Stimulated activated CD8-positive, alpha-beta memory T cell treated with anti-CD3 and anti-CD28 coated beads, Interleukin-12 subunit alpha, Interleukin-12 subunit beta, amount 100 ng/mL, for 1 hour (primary cell): ENCODE measurements at places on chromosomes 1 and 21.

DNA sequence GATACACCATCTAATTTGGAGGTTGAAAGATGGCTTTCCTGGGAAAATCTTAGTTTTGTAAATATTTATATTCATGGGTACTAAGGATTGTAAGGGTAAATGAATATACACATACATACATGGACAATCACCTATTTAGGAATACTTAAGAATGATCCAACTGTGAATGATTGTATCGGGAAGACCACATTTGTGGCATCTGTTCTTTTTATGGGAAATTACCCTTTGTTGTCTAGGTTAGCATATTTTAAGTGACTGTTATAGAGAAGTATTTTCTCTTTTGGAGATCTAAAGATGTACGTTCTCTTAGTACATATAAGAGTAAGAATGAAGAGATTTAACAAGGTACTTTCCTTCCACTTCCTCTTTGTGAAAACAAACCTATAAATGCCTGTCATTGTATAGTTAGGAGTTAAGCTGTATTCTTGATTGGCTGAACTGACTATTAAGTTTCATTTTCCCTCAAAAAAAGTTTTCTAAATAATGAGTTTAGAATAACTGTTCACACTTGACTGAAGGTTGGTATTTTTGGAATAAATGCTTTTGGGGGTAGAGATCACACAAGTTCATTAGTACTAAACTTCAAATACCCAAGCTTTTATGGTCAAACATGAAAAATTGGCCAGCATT is 26.7 kb downstream of the SNX7 start:
- DNase-seq: no peak

GRCh38 chr1:20733360-20733975 is 965 bp upstream of the SH2D5 start:
- DNase-seq: no peak

DNA sequence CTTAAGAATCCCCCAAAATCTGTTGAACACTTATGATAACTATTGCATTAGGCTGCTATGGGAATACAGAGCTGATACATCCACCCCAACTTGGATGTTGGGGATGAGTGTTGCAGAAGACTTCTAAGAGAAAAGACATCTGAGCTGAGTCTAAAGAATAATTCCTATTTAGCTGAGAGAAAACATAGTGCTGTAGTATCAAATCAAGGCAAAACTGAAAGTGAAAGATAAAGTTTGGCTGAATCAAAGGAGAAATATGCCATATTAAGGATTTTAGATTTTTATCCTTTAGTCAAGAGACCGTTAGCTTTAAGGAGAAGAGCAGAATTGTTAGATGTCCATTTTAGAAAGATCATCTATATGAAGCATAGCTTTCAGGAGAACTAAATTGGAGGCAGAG is 726.9 kb upstream of the PTBP2 start:
- no peak for DNase-seq

GRCh38 chr1:161936786-161937185 is 86.9 kb downstream of the OLFML2B start:
- no peak for DNase-seq

GRCh38 chr21:42609811-42610210 is 43.6 kb upstream of the PDE9A start:
- no peak for DNase-seq

GRCh38 chr1:182806015-182806678 is 16.6 kb downstream of the NPL start:
- no peak for DNase-seq

DNA sequence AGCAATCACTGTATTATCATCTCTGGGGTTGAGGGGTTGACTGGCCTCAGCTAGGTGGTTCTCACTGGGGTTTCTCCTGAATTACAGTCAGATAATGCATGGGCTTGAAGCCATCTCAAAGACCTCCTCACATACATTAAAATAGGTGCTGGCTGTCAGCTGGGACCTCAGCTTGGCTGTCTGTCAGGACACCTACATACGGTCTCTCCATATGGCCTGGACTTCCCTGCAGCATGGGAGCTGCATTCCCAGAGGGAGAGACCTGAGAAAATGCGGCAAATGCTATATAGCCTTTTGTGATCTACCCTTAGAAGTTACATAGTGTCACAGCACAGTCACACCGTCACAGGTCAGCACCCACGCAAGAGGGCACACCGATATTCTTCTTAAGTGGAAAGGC is 93.6 kb downstream of the TSEN15 start:
- DNase-seq: no peak

DNA sequence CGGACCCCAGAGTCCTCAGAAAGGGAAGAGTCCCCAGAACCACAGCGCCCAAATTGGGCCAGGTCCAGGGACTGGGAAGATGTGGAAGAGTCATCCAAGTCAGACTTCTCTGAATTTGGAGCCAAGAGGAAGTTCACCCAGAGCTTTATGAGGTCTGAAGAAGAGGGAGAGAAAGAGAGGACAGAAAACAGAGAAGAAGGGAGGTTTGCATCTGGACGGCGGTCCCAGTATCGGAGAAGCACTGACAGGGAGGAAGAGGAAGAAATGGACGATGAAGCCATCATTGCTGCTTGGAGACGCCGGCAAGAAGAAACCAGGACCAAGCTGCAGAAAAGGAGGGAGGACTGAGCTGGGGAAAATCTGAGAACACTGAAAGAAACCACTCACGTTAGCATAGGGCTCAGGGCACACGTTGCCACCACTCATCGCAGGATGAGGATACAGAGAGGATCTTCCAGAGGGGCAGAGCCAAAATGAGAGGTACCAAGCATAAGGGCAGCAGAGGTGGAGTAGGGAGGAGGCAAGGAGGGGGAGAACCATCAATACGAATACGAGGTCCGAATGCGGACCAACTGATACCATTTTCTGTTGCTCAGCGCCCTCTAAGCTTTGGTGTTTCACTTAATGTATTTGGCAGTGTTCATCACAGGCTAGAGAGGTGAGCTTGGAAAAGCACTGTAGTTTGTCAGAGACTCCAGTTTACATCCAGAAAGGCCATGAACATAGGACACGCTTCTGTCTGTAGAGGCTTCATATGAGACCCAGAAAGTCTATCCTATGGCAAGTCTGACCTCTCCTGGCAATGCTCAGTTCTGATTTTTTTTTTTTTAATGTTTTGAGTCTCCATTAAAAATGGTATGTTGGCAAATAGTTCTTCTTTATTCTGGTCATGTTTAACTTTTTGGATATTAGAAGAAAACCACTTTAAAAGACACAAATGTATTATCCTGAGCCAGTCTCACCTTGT is 34.7 kb downstream of the STYXL2 start:
- no peak for DNase-seq

GRCh38 chr1:108663074-108663473 is 2.2 kb upstream of the HENMT1 start:
- no peak for DNase-seq

- DNase-seq: no peak
Measured at GRCh38 chr1:206067486-206068227, 14.7 kb downstream of the RHEX start.

GRCh38 chr1:17207046-17207445 is 2.1 kb downstream of the PADI1 start:
- no peak for DNase-seq

DNA sequence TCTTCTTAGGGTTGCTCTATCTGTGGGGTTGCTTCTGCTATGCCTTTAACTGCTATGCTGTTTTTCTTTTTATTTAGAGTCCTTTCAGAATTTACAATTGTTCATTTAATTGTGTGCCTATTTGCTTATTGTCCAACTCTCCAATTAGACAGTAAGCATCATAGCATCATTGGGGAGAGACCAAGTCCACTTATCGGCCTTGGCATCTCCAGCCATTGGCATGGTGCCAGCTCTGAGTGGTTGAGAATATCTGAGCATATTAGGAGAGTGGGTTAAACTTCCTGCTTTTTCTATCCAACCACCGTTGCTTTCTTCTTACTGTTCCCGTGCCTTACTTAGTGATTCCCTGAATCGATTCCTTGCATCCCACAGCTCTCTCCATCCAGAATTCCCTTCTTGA is 535.0 kb downstream of the AJAP1 start:
- DNase-seq: no peak

GRCh38 chr1:230938924-230939368 is 39.7 kb downstream of the TTC13 start:
- no peak for DNase-seq

DNA sequence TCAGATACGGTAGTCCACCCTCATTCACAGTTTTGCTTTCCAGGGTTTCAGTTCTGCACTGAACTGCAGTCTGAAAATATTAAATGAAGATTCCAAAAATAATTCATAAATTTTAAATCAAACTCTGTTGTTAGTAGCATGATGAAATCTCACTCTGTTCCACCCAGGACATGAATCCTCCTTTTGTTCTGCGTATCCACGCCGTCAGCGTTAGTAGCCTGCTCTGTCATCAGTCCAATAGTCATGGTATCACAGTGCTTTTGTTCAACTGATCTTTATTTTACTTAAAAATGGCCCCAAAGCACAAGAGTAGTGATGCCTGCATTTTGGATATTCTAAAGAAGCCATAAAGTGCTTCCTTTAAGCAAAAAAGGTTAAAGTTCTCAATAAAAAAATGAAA is 23.9 kb downstream of the CHD1L start:
- no peak for DNase-seq

DNA sequence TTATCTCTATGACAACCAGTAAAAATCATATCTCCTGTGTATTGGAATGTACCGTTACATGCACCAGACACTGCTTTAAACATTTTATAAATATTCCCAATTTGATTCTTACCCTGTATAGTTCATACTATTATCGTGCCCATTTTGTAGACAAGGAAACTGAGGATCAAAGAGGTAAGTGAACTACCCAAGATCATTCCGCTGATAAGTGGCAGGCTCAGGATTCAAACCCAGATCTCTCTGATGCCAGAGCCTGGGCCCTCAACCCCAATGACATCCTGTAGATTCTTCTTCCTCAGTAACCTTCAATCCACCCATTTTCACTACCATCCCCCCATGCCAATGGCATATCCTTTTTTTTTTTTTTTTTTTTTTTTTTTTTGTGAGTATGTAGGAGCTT is 12.3 kb downstream of the CFAP57 start:
- no peak for DNase-seq

- DNase-seq: no peak
Measured at GRCh38 chr1:240344918-240345317, 253.2 kb downstream of the FMN2 start.

DNA sequence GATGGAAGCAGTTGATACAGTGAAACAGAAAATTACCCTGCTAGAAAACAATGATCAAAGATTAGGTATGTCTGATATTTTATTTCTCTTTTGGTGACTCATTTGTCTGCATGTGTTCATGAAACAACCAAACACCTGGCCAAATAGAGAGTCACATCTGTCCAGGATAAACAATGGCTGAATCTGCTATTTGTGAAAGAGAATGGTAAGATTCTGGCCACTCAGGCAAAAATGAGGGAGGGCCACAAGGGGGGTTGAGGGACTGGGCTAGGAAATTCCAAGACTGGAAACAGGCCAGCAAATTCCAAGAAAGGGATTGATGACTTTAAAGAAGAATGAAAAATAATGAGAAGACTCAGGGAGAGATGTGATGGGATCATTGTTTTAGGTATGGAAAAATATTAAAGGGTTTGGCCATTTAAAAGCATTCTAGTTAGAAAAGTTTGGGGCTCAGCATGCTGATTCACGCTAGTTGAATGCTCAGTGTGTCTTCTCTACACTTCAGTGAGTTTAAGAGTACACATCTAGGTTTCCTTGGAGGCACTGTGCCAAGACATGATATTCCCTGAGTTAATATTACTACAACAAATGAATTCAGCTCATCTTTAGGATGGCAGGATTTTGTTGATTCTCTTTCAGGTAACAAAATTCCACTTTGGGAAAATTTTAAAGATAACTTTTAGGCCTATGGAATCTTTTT is 44.9 kb downstream of the TRAF5 start:
- DNase-seq: no peak

- DNase-seq: no peak
Measured at GRCh38 chr1:3345792-3346191, 108.7 kb upstream of the ARHGEF16 start.

- DNase-seq: no peak
Measured at GRCh38 chr1:213061263-213061662, 10.2 kb downstream of the RPS6KC1 start.

DNA sequence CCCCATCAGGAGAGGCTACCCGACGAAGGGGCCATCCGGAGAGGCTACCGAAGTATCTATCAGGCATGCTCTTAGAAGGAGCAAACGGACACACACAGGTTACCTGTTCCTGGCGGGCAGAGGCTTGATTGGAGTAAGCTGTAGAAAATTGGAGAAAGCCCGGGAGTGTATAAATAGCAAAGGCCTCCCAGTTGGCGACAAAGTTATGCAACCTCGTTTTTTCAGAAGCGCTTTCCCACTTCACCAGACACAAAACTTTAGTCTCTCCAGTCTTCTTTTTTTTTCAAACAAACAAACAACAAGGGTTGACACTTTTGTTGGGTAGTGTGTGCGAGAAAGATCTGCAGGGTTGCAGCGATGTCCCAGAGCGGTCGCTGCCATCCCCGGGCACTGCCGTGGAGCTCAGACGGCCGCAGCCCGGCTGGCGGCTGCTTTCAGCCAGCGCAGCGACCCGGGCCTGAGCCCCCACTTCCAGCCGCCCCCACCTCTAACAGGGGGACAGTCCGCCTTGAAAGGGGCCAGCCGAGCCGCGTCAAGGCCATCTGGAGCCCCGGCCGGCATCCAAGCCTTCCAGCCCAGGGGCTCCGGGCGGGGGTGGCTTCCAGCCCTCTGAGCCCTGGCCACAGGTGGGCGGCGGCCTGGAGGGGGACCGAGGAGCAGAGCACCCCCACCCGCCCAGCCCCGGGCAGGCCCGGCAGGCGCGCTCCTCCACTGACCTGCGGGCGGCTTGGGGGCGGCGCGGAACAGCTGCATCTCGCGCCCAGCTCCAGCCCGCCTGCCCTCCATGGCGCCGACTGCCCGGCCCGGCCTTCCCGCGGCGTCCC is 616 bp downstream of the MCOLN3 start:
- DNase-seq: no peak

DNA sequence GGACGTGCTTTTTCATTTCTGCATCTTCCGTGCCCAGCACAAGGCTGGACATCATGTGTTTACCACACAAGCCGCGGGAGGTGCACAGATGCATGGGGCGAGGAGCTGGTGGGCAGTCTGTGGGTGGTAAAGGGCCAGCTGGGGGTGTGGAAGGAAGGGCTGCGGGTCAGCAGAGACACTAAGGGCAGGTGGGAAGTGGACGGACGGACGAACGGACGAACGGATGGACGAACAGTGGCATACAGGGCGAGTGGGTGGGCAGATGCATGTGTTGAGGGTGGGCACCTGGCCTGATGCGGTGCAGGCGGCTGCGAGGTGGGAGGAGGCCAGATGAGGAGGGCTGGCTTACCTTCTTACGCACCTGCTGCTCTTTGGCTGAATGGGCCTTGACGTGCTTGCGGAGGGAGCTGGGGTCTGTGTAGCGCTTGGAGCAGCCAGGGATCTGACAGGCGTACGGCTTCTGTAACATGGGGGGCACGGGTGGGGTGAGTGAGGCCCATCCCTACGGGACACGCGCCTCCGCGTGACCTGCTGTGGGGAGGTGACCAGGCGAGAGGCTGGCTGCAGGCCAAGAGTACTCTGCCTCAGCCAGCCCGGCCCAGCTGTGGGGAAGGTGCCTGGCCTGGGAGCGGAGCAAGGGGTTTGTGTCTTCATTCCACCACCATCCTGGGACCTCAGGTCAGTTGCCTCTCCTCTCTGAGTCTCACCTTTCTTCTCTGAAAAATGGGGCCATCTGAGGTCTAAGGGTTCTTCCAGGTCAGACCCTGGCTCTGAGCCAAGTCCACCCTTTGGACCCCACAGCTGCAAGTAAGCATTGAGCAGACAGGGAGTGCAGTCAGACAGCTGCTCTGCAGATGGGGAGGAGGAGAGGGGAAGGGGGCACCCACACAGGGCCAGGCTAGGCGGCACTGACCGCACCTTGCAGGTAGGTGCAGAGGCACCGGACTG is 65.5 kb downstream of the DMRTB1 start:
- no peak for DNase-seq

GRCh38 chr1:82273816-82274215 is 473.1 kb downstream of the ADGRL2 start:
- no peak for DNase-seq

GRCh38 chr1:240577095-240577494 is 34.9 kb downstream of the GREM2 start:
- no peak for DNase-seq
